ENCODE measurements at places on chromosomes 7 and 10.

GRCh38 chr7:2405601-2406345, 2.4 kb downstream of the CHST12 start:
- no peak for DNase-seq

- DNase-seq: no peak
Observed at GRCh38 chr10:86282664-86283465, 83.7 kb downstream of the GRID1 start.

DNA sequence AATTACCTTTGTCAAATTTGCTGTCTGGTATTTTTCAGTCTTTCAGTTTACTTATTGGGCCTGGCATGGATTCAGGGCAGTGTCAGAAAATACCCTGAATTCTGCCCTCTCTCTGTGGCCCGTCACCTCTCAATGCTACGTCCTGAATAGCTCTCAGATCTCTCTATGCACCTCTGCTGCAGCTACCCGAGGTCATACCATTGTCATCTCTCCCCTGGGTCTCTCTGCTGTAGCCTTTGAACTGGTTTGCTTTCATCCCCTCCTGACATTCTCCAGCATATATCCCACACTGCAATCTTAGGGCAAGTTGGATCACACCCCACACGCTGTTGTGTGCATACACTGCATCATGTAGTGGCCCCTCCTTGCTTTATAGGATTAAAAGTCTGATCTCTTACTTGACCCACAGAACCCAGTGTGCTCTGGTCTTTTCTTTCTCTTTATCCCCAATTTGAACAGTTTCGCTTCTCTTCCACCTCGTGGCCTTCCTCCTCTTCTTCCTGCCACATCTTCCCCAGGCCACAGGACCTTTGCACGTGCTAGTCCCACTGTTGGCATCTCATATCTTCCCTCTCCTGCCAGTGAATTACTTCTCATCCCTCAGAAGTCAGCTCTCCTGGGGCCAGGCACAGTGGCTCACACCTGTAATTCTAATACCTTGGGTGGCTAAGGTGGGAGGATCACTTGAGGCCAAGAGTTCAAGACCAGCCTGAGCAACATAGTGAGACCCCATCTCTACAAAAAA, 372.9 kb downstream of the GALNT17 start:
- no peak for DNase-seq

GRCh38 chr7:16590424-16590823, 55.1 kb downstream of the ANKMY2 start:
- DNase-seq: no peak

DNA sequence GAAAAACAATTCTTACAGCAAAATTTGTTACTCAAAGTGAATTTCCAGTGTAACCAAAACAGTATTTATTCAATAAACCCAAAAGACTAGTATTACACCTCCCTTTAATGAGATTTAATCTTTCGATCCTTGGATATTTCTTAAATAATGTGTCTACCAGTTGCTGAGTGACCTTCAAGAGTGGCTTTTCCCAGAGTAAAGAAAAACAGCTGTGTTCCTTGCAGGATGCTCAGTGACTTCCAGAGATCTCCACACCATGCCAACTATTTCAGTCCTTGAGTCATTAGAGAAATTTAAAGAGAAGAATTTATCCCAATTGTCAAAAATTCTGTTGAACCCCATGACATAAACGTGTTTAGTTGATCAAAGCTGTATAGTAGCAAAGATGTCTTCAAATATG, 44.0 kb downstream of the IMMP2L start:
- DNase-seq: no peak

DNA sequence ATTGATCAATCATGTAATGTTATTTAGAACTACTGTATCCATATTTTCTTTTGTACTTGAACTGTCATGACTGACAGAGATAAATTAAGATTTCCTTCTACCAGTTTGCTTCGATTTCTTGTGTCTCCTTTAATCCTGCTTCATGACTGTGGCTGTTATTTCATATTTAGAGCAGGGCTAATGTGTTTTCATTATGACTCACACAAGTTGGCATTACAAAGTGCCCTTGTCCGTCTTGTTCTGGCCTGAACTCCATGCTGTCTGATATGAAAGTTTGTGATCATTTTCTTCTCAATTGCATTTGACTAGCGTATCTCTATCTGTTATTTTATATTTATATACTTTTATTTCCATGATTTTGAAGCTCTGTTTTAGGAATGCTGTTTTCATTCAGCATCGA, 344.1 kb upstream of the PRKCQ start:
- DNase-seq: no peak

- DNase-seq: no peak
Observed at GRCh38 chr7:12769444-12769843, 82.0 kb downstream of the ARL4A start.

- DNase-seq: no peak
Observed at GRCh38 chr10:18214691-18215563, 74.7 kb downstream of the CACNB2 start.

DNA sequence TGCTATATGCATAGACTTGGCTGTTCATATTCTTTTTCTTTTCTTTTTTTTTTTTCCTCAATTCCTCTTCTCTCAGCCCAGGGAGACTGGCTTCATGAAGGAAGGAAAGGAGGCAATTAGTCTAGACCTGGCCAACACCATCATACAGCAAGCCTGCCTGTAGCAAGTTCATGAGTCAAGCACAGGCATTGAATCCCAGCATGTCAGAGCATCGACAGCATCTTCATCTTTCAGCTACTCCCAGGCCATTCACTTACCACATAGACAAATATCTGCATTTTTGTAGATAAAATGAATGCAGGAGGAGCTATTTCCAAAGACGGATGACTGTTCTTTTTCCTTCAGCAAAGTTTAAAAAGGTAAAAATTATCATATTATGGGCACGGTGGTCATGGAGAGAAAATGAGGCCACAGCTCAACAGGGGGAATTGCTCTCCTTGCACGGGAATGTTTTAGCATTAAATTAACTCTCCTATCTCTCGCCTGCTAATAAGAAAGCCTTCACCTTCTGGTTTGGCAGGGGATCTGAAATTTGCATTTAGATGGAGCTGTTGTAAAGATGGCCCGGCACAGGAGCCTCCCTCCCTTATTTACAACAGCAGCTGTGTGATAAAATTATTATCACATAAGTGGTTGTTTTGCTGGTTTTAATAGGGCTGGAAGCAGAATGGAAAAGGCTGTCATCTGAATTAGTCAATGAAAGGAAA, 626.5 kb upstream of the AUTS2 start:
- no peak for DNase-seq

- DNase-seq: no peak
Observed at GRCh38 chr7:147052818-147053217, 936.2 kb downstream of the CNTNAP2 start.

- no peak for DNase-seq
Observed at GRCh38 chr10:128833671-128834070, 633.4 kb upstream of the MGMT start.

GRCh38 chr7:55448526-55448925, 83.4 kb downstream of the LANCL2 start:
- DNase-seq: no peak

DNA sequence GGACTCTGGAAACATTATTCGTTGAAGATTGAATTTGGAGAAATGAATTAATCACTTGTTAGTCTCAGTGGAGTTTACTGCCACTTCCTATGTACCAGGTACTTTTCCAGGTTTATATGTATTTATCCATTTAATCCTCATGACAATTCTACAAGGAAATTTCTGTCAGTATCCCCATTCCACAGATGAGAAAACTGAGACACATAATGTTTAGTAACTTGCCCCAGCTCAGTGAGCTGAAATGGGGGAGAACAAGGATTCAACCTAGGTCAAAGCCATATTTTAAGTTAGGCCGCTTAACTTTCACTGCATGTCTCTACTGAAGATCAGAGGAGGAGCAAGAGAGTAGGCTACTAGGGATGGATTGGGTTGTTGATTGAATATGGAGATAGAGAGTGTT, 4.6 kb upstream of the SCIN start:
- no peak for DNase-seq

DNA sequence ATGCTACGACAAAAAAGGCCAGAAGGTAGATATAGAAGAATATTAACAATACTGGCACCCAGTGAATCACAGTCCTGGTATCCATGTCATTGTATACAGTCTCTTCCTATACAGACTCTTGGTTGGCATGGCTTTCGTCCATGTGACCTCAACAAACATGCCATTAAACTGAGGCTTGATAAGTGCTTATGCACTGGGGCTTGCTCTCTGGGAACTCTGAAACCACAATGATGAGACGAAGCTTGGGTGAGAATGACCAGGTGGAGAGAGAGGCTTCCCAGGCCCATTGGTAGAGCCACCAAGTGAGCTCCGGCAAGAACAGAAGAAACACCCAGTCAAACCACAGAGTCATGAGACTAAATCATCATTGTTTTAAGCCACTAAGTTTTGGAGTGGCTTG, 33.2 kb downstream of the PNPLA8 start:
- DNase-seq: no peak

DNA sequence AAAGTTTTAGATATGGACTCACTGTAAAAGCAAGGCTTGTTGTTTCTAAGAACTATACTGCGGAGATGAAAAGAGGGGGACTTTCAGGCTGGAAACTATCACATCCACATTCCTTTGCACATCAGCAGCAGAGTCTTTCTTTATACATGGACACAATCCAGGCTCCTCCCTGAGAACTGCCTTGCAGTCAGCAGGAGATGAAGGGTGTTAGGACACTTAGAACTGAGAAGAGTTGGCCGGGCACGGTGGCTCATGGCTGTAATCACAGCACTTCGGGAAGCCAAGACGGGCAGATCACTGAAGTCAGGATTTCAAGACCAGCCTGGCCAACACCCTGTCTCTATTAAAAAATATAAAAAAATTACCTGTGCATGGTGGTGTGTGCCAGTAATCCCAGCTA, 9.7 kb upstream of the GARS1 start:
- DNase-seq: no peak

GRCh38 chr10:49173201-49173772, 14.9 kb downstream of the TMEM273 start:
- DNase-seq: no peak

- DNase-seq: no peak
Observed at GRCh38 chr10:7634142-7634894, 32.4 kb downstream of the ITIH5 start.

- DNase-seq: no peak
Observed at GRCh38 chr10:86349474-86349873, 17.1 kb downstream of the GRID1 start.

DNA sequence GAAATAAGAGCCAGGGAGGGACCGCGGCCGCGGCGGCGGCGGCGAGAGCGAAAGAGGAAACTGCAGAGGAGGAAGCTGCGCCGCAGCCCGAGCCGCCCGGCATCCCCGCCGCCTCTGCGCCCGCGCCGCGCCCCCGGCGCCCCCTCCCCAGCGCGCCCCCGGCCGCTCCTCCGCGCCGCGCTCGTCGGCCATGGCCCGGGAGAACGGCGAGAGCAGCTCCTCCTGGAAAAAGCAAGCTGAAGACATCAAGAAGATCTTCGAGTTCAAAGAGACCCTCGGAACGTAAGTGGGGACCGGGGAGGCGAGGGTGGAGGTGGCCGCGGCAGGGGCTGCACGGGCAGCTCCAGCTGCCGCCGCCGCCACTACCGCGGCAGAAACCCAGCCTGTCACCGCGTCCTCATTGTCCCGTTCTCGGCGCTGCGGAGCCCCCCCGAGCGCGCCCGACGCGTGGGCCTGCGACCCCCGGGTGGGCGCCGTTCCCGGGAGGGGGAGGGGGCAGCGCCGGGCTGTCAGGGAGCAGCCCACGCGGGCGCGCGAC, 351 bp downstream of the CAMK1D start:
- no peak for DNase-seq

DNA sequence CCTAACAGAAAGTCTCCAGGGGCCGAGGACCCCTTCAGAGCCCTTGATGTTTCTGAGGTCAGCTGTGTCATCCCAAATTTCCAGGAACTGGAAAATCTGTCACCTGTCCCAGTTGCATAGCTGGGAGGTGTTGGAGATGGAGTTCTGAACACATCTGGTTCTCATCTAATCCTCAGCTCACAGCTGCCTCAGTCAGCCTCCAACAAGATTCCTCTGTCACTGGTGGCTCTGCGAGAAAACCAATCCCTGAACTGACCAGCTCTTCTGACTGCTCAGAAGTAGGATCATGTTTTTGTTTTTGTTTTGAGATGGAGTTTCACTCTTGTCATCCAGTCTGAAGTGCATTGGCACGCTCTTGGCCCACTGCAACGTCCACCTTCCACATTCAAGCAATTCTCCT, 37.6 kb upstream of the MYL10 start:
- no peak for DNase-seq

- peak; percentile 5 for DNase-seq
Observed at GRCh38 chr7:129271500-129272355, 46.9 kb downstream of the AHCYL2 start.

GRCh38 chr7:43037531-43037930, 74.9 kb upstream of the HECW1 start:
- no peak for DNase-seq

- no peak for DNase-seq
Observed at GRCh38 chr10:44982114-44982460, 3.5 kb upstream of the DEPP1 start.

- no peak for DNase-seq
Observed at GRCh38 chr7:112410092-112410491, 40.2 kb upstream of the IFRD1 start.

DNA sequence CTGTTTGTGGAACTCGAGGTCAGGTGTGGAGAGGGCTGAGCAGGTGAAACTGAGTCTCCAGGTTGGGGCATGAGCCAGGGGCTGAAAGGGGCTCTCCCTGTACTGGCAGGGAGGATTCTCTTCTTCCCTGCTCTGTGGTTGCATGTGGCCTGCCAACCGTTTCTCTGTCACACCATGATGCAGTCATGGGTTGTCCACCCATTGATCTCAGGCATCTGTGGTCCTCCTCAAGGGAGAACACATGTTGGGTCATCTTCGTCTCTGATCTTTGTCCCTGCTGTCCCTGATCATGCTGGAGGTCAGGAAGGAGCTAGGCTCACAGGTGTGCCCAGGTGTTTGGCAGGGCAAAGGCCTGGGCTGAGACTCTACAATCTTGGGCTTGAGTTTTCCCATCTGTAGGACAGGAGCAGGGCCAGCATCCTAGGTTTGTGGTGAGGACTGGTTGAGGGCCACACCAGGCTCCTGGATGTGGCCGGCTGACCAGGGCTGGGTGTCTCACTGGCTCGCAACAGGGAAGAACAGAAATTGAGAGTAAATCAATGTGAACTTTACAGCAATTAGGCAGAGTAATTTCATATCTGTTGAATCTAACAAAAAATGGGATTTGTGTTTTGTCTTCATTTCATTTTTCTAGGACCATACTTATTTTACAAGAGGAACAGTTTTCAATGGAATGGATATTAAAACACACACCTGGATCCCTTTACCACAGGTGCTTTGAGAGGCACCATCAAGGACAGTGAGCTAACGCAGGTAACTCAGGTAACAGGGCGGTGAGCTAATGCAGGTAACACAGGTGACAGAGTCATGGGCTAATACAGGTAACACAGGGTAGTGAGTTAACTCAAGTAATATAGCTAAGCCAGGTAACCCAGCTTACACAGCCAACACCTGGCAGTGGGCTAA, 58.5 kb upstream of the IGFBP3 start:
- DNase-seq: no peak

- DNase-seq: no peak
Observed at GRCh38 chr10:4070921-4071660, 286.1 kb upstream of the KLF6 start.

GRCh38 chr7:50178166-50178565, 85.1 kb upstream of the ZPBP start:
- DNase-seq: no peak

GRCh38 chr10:113084031-113084430, 134.0 kb downstream of the TCF7L2 start:
- no peak for DNase-seq

GRCh38 chr7:150787321-150788281, 12.6 kb downstream of the TMEM176B start:
- no peak for DNase-seq

GRCh38 chr7:123292227-123292626, 92.5 kb upstream of the SLC13A1 start:
- no peak for DNase-seq
